Hypothalamus (tissue), 51 donors: ENCODE measurements at places on chromosomes 2 and 18.

DNA sequence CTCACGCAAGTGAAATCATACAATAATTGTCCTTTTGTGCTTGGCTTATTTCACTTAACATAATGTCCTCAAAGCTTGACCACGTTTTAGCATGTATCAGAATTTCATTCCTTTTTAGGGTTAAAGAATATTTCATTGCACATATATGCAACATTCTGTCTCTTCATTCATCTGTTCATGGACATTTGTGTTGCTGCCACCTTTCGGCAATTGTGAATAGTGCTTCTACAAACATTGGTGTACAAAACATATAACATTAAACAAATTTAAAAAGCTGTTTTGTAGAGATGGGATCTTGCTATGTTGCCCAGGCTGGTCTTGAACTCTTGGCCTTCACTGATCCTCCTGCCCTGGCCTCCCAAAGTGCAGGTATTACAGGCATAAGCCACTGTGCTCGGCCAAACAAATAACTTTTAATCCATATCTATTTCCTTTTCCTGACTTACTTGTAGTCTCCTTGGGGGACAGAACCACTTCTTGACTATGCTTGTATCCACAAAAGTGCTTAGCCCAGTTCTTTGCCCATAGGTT is 209.3 kb downstream of the SLC4A3 start:
- no peak for DNase-seq

- no peak for DNase-seq
These were observed 132.2 kb downstream of the CCDC85A start for GRCh38 chr2:56316011-56316410.

GRCh38 chr2:40341198-40341597 is 110.7 kb downstream of the SLC8A1 start:
- no peak for DNase-seq

- DNase-seq: no peak
These were observed 8.9 kb upstream of the VPS4B start for GRCh38 chr18:63431180-63431579.

DNA sequence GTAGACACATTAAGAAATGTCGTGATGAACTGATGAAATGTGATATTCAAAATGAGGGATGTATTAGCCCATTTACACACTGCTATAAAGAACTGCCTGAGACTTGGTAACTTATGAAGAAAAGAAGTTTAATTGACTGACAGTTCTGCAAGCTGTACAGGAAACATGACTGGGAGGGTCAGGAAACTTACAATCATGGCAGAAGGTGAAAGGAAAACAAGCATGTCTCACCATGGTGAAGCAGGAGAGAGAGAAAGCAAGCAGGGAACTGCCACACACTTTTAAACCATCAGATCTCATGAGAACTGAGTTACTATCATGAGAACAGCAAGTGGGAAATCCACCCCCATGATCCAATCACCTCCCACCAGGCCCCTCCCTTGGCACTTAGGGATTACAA is 1010.8 kb upstream of the CELF4 start:
- no peak for DNase-seq

DNA sequence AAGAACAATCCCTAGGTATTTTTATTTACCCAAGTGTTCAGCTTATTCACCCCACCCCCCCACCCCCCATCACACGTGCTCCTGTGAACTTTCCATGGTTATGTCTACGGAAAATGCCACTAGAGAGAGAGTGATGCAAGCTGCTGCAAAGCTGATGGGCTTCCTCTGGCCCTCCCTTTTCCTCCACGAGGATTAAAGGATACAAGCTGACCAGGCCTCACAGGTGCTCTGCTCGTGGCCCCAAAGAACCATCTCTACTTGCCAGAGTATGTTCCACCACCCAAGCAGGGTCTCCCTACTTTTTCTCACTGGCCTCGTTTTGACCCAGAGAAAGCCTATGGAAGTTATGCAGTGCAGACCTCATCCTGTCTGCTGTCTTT is 342.6 kb downstream of the CELF4 start:
- no peak for DNase-seq

DNA sequence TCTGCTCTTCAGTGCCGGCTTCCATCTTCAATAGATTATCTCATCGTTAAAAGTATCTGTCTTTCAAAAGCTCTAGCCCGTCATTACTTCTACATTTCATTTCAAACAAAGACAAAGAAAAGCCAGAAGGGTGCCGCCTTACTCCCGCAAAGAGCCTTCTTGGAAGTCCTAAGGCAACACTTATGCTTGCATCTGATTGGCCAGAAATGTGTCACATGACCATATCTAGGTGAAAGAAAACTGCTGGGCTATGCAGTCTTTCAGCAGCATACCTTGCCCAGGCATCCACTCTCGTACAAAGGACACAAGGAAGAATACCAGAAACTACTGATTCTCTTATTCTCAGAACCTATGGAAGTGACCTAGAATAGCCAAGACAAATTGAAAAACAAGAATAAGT is 217.1 kb upstream of the SLC35G4 start:
- DNase-seq: no peak

GRCh38 chr2:187390891-187391290 is 57.2 kb downstream of the CALCRL start:
- DNase-seq: no peak

DNA sequence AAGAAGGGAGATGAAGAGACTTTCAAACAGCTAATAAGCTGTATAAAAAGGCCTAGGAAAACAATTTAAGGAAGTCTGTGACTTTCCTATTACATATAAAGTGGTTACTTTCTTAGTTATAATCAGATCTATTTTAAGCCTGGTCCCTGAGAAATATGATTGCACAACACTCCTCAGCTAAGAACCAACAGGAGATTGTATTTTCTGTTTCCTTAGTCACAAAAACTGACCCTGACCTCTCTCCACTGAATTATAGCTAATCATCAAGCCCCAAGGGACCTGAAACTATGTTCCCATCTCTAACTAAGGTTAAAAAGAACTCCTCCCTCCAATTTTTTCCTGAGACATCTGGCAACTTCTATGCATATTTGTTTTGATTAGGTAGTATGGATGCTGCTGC is 106.9 kb downstream of the ROCK1 start:
- no peak for DNase-seq

DNA sequence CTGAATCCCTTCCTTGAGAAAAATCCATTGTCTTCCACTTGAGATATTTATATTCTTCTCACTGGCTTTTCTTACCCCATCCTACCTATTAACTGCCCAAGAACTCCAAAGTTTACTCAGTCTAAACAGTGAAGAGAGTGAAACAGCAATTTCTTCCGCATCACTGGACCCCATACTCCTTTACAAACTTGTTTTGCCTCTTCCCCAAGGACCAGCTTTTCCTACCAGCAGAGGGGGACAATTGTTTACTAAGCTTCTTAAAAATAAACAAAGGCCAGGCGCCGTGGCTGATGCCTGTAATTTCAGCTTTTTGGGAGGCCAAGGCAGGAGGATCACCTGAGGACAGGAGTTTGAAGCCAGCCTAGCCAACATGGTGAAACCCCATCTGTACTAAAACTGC is 52.0 kb downstream of the LRATD1 start:
- DNase-seq: no peak

DNA sequence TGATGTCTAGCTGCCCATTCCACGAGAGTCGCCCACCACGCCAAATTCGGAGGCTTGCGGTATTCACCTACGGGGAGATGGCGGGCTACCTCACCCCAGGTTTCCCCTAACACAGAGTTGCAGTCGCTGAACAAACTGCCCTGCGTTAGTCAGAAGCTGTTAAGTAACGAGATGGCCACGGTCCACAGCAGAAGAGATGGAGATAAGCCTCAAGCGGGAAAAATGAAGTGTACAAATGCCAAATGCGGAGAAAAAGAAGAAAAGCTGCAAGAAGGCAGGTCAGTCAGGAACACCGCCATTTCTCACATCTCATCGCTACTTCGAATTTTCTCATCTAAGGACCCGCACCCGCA is 425 bp downstream of the ASB3 start:
- no peak for DNase-seq

DNA sequence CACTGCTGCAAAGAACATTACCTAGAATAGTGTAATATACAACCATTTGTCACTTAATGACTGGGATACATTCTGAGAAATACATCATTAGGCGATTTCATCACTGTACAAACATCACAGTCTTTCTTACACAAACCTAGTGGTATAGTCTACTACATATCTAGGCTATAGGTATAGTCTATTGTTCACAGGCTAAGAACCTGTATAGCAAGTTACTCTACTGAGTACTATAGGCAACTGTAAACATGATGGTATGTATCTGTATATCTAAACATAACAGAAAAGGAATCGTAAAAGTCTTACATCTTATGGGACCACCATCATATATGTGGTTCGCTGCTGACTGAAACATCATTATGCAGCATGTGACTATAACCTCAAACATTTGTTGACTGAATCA is 21.4 kb downstream of the SP3 start:
- DNase-seq: no peak

DNA sequence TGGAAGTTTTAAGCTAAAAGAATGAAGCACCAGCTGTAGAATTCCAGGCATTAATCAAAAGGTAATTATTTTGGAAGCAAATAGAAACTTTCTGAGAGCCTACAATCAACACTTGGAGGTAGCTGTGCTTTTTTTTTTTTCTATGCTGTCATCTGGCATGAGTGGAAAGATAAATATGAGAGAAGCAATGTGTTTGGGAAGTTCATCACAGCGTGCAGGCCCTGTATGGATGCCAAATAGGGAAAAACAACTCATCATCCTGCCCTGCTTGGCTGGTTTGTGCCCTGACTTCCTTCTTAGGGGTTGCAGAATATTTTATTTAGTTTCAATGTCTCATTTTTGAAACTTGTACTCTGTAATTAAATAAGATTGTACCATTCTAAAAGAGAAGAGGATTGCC is 437.4 kb downstream of the PIK3C3 start:
- DNase-seq: no peak

- DNase-seq: no peak
These were observed 48.1 kb upstream of the HPCAL1 start for GRCh38 chr2:10254373-10255188.

DNA sequence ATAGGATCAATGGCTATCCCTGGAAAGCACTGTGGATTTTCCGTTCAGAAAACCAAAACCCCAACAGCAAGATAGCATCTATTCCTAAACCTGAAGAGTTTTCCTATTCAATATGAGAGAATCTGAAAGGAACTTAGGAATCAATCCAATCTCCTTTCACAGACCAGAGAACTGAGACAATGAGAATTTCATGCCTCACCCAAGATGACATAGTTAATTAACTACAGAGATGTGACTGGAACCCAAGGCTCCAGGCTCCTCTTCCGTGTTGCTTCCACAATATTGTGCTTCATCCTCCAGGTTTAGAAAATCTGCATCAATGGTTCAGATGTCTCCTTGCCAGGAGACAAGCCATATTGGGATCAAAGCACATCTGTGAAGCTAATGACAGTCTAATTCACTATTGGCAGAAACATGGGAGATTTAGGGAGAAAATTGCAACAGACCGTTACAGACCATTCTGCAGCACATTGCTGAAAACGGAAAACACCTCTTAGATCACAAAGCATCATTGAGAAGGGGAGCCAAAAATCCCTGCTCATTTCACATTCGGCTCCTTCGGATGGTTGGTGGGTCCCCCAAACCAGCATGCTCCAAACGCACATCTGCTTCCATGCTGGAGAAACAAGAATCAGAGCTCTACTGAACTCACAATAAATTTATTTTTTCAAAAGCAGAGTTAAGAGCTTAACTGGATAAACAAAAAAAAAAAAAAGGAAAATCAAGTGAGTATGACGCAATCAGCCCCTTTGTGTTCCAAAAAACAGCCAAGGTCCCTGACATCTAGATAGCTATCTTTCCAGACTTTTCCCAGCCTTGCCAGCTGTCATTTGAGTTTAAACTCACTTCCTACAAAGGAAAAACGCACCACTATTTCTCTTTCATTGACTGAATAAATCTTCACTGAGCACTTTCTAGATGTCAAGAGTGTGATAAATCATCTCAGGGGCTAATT is 290.3 kb downstream of the C1D start:
- DNase-seq: no peak

DNA sequence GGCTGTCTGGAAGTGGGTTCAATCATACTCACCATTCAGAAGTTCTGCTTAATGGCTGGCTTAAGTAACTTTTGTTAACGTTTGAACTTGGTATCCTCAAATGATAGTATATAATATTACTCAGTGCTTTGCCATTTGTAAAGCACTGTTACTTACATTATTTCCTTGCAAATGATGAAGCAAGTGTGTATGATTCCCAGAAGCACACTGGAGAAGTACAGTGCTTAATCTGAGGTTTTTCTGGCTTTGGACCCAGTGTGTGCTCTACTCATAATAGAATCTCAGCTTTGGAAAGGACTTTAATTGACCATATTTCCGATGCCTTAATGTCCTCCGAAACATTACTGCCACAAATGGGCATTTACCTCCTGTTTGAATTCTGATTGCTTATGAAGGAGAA is 63.3 kb downstream of the MAP3K20 start:
- no peak for DNase-seq

DNA sequence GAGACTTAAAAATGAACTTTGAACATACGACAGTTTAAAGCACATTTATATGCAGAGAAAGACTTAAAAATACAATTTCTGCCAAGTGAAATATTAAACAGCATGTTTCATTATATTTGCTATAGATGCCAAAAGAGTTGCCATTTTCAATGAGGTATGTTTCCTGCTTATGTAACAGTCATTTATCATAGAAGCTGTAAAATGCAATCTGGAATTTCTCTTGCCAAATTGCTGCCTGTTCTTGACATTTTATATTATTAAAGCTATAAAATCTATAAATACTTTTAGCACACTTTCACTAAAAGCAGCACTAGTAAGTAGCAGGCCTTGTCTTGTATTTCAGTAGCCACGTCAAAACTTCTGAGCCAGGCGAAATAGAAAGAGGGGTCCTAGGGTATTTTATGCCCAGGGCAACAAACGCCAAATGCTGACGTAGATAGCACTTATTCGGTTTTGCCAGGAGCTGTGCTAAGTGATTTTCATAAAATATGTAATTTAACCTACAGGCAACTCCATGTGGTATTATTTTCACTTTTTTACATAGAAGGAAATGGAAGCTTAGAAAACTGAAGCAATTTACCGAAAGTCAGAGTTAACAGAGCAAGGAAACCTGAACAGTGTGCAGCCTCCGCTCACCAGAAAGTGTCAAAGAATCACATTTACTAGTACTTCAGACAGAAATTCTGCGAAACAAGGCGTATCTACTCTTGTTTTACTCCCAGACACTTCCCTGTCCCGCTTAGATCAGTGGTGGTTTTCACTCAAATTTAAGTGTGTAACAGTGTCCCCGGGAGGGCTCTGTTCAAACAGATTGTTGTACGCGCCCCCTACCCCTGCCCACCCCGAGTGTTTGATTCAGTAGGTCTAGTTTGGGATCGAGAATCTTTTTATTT is 1.2 kb upstream of the CYP20A1 start:
- no peak for DNase-seq

GRCh38 chr18:56637711-56638231 is 621 bp downstream of the TXNL1 start:
- no peak for DNase-seq

DNA sequence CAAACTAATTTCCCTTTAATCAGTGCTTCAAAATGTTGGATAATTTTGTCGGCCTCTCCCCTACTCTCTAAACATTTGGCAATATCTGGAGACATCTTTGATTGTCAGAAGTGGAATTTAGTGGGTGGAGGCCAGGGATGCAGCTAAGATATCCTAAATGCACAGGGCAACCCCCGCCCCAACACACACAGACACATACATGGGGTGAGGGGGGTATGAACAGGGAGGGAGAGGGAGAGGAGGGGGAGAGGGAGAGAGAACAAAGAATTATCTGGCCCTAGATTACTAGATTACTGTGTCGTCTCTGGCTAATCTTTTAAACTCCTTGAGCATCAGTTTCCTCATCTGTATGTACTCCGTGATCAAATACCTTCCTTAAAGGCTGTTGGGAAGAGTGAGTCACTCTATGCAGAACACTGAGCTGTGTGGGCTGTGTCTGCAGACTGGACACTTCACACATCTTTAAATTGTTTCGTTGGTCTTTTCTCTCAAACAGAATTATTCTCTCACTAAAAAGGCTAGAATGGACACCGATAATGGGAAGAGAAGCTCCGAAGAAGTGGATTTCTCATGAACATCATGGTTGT is 2.9 kb downstream of the RNF149 start:
- no peak for DNase-seq
